ENCODE measurements at places on chromosomes 1 and 21.
A peak's percentile ranks its signal among the peaks of the same experiment; 100 is the strongest.

- DNase-seq: peak; percentile 20
Measured at GRCh38 chr1:16420424-16421118, 16.7 kb downstream of the SPATA21 start.

DNA sequence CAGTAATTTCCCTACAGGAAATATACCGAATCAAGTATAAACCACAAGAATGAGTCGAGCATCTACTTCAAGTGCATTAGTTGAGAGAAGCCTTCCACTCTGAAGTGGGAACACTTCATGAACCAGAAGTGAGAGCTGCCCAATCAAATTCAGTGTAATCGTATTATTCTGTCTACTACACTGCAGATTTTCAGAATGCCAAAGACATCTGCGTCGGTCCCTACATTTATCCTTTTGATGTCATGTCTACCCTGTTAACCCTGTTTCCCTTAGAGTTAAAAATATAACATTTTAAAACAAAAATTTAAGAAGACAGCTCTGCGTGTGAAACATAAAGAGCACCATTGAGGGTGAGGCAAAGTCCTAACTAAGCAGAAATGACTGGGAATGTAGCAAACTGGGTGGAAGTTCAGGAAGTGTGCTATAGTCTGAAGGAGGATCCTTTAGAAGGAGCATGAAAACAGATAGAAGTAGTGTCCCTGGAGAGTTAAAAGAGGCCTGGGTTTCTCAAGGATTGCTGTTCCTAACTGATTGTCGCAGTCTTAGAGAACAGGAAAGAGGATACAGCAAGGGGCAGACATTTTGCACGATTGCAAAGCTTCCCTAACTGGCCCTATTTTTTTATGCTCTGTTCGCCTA, 291.2 kb downstream of the PTPRC start:
- DNase-seq: no peak

GRCh38 chr1:57966751-57967406, 543.0 kb upstream of the DAB1 start:
- no peak for DNase-seq

DNA sequence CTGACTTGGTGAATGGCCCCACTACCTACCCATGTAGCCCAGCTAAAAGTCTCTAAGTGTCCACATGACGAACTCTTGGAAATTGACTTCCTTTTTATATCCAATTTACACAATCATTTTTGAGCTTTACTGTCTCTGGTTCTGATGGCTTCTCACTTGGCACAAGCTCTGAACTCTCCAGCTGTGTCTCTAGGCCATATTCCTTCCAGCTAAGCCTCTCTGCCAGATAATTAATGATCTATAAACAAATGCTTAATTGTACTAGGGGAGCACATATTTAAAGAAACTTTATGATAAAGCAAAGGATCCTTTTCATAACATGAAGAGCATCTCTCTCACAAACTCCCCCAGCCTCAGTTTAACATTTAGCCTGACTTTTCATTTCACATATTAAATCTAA, 16.3 kb upstream of the BEND5 start:
- DNase-seq: no peak

DNA sequence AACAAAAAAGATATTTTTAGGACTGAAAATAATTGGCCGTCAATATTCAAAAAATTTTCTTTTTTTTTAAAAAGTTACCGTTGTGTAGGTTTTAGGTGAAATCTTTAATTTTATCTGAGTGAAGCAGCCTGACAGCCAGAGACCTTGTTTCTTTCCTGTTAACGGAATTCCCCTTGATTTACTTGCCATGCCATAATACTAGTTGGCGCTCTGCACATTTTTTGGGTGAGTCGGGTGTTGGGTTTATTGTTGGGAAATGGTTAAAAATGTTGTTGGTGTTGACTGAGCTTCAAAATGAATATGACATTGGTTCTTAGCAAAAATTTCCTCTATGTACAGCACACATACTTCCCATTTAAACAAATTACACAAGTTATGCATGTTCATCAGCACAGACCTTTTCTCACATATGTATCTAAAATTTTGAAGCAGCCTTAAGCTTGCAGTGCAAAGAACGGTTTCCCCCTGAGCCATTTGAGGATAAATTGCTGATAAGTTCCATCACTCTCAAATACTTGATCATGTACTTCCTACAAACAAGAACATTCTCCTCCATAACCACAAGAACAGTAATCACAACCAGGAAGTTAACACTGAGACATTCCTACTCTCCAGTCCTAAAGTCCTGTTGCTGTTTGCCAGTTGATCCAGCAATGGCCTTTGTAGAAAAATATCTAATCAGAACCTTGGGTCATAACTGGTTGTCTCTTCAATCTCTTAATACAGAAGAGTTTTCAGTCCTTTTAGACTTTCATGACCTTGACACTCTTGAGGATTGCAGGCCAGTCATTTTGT, 34.2 kb downstream of the CAMTA1 start:
- no peak for DNase-seq

GRCh38 chr1:214327514-214327913, 46.6 kb downstream of the SMYD2 start:
- no peak for DNase-seq

GRCh38 chr1:67597336-67597735, 87.7 kb upstream of the GADD45A start:
- no peak for DNase-seq

DNA sequence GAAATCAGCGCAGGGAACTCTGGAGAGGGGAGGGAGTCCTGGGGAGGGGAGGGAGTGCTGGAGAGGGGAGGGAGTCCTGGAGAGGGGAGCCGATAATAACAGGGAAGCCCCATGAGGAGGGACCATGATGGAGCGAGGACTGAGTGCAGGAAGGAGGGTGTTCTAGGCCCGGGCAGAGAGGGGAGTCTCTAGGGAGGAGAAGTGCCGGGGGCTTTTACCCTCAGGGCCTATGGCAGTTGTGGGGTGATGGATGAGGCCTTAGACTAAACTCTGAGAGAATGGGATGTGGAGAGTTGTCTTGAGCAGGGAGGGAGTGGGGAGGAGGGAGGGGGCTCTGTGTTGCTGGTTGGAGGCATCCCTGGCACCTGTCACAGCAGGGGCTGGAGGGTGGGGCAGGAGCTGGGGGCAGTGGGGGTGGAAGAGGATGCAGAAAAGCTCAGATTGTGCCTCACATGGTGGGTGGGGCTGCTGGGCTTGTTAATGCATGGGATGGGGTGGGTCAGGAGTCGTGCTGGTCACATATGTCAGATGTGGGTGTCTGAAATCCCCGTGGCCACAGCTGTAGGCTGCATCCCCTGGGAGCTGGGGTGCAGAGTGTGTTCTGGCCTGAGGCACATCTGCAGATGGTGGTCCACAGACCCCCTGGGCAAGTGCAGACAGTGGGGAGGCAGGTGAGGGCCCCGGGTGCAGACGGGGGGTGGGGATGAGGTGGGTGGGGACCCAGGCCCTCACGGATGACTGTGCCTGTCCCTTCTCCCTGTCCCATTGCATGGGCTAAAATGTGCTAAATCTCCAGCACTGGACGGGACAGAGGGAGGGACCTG, 88.4 kb upstream of the COL6A1 start:
- no peak for DNase-seq

DNA sequence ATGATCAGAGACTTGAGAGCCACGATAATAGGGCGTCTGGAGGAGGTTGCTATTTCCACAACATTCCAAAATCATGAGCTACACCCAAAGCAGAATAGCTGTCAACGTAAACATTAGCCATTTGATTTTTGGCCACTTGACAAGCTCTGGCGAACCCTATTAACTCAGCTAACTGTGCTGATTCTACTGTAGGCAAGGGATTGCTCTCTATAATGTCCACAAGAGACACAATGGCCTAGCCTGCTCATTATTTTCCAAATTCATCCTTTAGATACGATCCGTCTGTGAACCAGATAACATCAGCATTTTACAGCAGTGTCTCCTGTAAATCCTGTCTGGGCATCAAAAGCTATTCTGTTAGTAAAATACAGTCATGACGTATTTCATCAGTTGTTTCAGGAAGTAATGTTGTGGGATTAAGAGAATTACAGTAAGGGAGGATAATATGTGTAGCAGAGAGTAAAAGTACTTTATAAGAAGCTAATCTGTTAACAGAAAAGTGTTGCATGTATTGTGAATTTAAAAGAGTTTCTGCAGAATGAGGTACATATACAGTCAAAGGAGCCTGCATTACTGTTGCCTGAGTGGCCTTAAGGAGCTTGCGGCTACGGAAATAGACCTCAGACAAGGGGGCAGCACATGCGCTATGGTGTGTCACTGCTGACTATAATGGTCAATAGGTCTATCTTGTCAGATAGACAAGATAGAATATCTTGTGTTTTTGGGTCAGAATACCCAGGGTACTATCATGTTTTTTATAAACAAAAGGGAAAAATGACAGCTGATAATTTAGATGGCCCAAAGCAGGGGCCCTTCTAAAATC, 44.9 kb upstream of the TINAGL1 start:
- DNase-seq: no peak

DNA sequence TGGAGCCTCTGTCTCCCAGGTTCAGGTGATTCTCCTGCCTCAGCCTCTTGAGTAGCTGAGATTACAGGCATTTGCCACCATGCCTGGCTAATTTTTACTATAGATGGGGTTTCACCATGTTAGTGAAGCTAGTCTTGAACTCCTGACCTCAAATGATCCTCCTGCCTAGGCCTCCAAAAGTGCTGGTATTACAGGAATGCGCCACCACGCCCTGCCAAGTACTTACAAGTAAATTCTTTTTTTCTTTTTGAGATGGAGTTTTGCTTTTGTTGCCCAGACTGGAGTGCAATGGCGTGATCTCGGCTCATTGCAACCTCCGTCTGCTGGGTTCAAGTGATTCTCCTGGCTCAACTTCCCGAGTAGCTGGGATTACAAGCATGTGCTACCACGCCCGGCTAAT, 42.5 kb downstream of the RPRD2 start:
- DNase-seq: no peak

DNA sequence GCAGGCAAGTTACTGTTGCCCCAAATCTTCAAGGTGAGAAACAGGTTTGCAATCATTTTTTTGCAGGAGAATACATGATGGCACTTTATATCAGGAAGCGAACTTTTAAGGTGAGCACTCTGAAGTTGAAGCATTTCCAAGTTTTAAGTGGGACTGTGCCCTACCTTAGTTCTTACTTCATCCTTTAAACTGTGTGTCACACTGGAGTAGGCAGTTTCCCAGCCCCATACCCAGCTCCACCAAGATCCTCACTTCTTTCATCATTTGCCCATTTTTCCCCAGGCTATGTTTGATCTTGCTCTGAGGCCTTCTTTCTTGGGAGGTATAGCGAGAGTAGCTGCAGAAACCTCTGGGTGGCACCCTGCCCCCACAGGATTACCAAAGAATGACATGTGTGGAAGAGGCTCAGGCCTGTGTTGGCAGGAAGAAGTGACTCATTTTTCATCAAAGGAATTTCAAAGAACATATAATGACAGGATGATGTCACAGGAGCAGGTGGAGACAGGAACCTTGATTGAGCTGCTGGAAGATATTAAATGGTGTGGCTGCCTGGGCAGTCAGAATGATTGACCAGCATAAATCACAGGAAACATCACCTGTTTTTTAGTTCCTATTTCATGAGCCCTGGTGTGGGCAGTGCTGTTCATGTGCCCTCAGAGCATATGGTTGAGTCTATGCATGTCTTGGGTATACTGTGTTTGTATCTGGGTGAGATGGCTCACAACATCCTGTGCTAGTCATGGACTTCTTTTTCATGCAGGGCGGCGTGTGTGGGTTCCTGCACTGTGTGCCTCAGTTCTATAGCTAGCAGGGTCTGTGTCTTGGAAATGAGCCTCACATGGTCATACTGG, 20.8 kb upstream of the MACF1 start:
- DNase-seq: peak; percentile 68

DNA sequence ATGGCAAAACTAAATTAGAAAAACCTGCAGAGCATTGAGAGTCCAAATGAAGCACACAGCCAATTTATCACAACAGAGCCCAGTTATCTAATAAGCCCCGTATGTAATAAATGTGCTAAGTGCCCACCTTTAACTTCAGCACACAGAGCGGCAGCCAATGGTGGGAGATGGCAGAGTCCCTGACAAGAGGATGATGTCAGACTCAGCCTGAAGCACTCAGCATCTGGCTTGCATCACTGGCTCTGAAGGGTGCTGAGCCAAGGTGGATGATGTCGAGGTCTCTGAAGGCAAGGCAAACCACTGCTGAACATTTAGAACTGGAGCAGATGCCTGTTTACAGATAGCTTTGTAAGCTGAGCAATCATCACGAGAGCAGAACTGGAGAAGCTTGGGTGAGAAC, 118.3 kb downstream of the NUF2 start:
- no peak for DNase-seq

- DNase-seq: no peak
Measured at GRCh38 chr1:27275696-27276095, 41.3 kb downstream of the WDTC1 start.

DNA sequence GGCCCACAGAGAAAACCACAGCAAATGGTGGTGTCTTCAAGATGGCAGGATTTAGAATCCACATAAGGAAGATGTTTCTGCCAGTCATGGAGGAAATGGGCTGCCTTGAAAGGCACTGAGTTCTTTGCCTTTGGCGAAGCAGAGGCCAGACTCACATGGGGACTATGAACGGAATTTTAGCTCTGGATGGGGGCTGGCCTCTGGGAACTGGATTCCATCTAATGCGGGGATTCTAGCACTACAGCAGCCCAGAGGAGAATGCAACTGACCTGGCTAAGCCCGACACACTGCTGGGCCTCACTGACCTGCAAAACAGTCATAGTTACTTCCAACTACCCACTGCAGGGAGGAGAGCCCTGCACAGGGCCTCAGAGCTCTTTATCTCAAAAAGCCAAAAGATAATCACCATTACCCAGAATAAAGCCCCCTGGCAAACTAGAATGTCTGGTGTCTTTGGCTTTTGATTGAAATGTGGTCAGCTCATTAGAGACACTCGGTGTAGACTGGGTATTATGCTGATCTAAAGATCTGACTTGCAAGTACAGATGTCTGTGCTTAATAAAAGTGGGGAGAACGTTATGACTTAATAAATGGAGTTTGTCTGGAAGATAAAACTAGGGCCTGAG, 11.6 kb downstream of the HCRTR1 start:
- DNase-seq: no peak

DNA sequence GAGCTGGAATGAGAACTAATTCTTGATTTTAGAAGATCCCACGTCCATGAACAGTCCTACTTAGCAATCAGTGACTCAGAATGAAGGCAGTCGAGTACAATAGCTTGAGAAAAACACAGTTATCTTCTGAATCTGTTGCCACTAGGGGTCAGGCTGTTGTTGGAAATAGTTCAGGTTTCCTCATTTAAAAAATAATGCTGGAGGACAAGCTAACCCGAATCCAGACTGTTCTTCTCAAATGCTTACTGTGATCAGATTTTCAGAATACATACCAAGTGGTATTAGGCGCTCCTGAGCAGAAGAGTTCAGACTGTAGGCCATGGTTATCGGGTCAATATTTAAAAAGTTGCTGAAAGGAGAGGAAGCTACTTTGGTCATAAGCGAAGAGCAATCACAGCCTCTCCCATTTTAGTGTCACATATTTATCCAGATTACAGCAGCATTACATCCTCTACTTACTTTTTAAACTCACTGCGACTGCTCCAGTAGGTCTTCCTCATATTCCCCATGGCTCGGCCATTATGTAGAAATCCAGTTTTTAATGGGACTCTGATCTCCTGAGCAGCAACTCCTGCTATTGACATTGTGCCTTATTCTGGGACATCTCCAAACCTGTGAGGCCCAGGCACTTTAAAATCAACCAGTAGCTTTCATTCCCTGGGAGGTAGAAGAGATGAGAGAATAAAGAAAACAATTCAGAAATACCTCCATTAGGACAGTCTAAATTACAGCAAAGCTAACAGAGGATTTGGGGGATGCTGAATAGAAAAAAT, 10.9 kb downstream of the ERRFI1 start:
- no peak for DNase-seq

- DNase-seq: no peak
Measured at GRCh38 chr1:229665912-229666558, 40.0 kb downstream of the URB2 start.

Measured in activated T-helper 1 cell treated with anti-CD3 and anti-CD28 coated beads, Interleukin-2, amount 50 U/mL, for 16 hours (primary cell).